NCI-H1048 (cell line): ENCODE measurements at places on chromosomes 5 and 9.

- DNase-seq: no peak
Observed at GRCh38 chr9:119986713-119987112, 593.3 kb downstream of the CDK5RAP2 start.

GRCh38 chr5:92605591-92605990 is 975.4 kb downstream of the NR2F1-AS1 start:
- no peak for DNase-seq

DNA sequence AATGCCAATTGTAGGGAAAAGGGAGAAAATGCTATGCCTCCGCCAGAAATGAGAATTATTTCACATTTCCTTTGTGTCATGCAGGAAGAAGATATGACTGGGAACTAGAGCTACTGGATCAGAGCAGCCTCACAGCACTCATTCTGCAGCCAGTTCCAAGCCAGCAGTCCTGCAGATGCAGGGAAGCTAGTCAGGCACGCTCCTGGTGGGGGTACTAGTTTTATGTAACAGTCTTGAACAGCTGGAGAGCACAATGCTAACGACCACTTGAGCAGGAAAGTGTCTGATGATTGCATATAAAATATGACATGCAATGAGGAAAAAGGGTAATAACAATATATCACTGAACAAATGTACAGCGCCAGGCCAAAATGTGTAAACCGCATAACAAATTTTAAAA is 21.7 kb downstream of the CDH10 start:
- DNase-seq: no peak

DNA sequence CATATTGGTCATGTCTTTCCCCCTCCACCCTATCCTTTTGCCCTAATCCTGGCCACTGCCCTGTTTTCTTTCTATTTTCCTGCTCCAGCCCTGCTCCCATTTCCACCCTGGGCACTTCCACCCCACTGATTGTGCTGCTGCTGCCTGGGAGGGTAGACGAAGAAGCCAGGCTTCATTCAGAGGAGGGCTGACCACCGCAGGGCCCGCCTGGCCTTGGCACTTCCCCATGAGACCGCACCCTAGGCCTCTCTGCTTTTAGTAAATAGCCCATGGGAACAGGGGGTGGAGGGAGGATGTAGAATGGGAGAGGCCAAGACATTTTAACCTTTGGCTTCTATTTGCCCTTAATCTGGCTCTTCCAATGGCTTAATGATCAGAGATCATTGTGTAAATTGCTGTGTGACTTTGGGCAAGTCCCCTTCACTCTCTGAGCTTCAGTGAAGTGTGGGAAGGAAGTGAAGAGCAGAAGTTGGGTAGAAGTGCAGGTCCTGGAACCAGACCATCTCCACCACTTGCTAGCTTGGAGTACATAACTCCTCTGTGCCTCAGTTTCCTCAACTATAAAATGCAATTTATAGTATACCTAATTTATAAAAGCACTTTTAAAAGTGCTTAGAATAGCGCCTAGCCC is 13.6 kb upstream of the GPX3 start:
- no peak for DNase-seq

GRCh38 chr5:172496671-172497371 is 42.5 kb upstream of the SH3PXD2B start:
- no peak for DNase-seq

DNA sequence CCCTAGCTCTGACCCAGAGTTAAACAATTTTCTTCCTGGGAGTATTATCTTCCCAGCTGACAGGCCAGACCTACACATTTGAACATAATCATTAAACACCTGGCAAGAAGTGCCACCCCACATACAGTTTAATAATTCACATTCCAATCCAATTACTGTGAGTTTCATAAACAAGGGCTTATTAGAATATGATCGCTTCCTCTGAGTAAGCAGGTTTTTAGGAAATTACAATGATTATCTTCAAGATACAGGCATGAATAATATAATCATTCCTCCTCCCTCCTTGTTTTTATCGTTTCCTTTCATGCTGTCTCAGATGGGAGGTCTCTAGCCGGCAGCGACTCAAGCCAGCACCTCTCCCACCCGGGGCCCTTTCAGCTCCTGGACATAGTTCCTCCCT is 15.8 kb upstream of the KIF4B start:
- no peak for DNase-seq

DNA sequence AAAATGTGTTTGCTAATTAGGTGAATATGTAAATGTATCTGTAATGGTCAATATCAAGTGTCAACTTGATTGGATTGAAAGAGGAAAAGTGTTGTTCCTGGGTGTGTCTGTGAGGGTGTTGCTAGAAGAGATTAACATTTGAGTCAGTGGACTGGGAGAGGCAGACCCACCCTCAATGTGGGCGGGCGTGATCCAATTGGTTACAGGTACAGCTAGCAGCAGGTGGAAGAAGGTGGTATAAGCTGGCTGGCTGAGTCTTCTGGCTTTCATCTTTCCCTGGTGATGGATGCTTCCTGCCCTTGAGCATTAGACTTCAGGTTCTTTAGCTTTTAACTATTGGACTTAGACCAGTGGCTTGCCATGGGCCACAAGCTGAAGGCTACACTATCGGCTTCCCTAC is 779.0 kb upstream of the CTNND2 start:
- no peak for DNase-seq

DNA sequence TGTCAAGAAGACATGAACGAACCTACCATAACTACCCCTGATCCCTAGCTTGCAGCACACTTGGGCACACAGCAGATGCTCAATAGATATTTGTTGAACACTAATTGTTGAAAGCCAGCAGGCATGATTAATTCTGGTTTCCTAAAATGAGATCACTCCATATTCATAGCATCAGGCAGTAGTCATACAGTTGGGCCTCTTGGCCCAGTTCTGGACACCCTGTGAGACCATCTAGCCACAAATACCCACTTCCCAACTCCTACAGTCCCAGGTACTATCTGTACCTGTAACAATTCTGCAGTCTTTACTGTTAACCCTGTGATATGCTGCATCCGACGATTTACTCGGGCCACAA is 24.2 kb downstream of the P4HA2 start:
- DNase-seq: no peak

DNA sequence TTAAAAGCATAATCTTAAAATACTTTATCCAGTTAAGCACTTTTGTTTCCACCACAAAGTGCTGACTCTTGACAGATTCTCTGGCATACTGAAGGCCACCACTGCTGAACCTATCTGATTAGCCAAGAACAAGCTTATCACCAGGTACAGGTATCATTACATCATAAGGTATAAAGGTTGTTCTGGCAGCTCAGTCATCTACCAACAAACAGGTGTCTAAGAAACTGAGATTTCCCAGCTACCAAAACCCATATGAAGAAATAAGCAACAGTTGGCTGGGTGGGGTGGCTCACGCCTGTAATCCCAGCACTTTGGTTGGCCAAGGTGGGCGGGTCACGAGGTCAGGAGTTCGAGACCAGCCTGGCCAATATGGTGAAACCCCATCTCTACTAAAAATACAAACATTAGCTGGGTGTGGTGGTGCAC is 5.0 kb downstream of the MTMR12 start:
- DNase-seq: no peak

GRCh38 chr5:86865256-86865785 is 247.6 kb downstream of the COX7C start:
- DNase-seq: no peak

GRCh38 chr9:125399165-125399564 is 137.5 kb downstream of the GAPVD1 start:
- DNase-seq: no peak

DNA sequence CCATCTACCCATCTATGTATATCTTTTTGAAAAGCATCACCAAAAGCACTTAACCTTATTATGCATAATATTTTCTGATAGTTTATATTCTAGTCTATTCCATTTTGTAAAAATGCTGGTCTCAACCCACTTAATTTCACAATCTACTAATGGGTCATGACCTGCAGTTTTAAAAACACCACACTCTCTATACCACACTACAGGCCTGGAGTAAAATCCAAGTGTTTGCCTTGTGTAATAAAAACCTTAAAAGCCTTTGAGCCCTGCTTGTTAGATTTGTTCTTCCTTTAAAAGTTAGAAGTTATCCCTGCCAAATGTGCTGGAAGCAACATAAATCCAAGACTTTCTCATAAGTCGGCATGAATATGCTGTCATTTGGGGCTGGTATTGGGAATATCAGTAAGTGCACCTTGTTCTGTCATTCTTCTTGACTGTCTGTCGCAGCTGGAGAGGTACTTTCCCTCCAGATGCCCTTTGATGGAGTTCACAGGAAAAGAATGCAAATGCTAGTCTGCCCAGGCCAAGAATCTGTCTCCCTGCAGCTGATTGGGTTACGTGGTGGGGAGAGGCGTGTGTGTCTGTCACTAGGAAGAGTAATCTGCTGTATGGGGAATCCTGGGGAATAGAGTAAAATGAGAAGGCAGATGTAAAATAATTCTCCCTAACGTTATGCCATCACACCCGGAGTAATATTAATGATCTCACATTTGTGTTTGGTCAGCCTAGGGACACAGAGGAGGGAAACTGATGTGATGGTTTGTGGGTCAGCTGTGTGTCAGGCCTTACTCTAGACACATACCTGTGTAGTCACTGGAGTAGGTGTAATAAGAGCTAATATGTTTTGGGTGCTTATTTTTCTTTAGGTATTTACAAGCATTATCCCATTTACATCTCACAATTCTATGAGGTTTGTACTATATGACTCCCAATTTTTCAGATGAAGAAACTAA is 79.4 kb downstream of the ZNF366 start:
- DNase-seq: no peak

DNA sequence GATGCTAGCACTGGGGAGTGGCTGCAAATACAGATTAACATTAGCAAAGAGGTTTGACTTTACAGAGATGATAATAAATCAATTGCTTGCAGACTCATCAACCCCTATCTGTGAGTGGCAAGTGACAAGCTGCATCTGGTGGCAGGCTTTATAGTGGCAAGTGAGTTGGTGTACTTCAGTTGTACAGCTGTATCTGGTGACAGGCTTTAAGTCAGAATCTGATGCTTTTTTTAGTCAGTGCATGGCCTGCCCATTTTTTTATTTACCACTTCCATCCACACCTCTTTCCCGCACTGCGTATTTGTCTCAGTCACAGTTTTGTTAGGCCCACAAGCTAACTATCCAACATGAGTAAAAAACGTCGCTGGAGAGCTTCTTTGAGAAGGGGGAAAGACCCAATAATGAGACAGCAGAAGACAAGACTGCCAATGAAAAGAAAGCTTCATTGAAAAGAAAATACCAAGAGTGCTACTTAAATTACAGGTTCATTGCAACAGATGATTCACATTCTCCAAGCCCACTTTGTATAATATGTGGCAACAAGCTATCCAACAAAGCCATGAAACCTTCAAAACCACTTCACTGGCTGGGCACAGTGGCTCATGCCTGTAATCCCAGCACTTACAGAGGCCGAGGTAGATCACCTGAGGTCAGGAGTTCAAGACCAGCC is 23.1 kb downstream of the ANP32B start:
- no peak for DNase-seq

- DNase-seq: no peak
Observed at GRCh38 chr5:124343451-124343867, 403.0 kb downstream of the ZNF608 start.

DNA sequence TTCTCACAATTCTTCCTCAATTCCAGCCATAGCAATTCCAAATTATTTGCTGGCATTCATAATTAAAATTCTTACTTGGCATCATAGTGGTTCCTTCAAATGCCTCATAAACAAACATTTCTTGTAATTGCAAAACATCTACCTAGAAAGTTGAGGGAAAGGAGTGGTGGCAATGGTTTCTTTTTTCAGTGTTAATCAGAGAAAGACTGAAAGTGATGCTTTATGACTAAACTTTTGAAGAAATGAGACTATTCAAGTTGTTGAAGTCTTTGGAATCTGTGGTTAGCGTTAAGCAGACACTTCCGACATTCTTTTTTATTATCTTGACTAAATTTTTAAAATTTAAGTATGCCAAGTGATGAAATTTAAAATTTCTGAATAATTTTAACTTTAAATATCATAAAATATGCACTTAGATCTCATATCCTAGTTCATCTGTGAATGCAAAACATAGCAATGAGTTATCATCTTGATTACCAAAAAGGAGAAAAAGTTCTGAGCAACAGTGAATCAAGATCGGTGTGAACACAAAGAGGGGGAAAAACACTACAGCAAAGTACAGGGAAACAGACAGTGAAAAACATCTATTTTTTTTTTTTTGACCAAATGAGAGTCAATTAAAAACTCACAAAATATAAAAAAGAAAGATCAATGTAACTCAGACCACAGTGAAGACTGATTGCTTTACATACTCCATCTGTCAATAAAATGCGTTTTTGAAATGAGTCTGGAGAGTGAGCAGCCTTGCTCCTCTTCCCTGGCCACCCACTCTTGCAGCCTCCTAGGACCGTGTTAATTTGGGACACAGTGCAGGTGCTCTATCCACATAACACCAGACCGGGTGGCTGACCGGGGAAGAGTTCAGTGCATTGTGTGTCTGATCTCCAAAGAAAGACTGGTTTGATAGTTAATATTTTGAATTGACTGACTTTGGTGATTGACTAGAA is 20.6 kb upstream of the IL7R start:
- no peak for DNase-seq

DNA sequence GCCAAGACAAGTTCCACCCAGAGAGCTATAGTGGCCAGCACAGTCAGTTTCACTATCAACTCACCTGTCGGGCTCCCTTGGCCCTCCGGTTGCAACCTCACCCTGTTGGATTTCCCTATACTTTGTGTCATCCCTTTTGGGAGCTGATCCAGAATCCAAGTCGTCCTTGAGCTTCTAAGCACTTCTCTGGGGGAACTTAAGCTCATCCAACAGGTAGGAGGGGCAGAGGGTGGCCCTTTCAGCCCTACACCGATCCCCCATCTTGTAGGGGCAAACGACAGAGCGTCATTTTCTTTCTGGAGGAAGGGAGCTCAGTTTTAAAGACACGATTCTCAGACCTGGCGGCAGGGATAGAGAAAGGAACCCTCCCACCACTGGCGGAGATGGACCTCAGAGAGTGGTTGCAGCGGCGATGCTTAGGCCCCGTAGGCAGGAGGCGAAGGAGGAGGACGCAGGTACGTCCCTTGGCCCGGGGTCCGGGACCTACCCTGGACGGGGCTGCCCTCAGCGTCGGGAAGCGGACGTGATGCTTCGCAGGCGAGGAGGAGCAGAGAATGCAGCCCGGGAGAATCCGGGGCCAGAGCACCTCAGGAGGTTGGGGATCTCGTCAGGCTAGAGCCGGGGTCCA is 519 bp downstream of the ZER1 start:
- DNase-seq: no peak

- no peak for DNase-seq
Observed at GRCh38 chr5:133691448-133691847, 79.1 kb upstream of the FSTL4 start.

GRCh38 chr9:14313951-14314423 is at the start of gene NFIB:
Gene NFIB (minus strand): TSS chr9:14314141. CDS start chr9:14313511, 630 bp downstream.
- DNase-seq: no peak

- DNase-seq: no peak
Observed at GRCh38 chr9:28915202-28915930, 1342.1 kb upstream of the C9orf72 start.

GRCh38 chr9:28808042-28808441 is 1234.8 kb upstream of the C9orf72 start:
- no peak for DNase-seq

GRCh38 chr5:87949676-87950631 is 318.7 kb downstream of the TMEM161B start:
- no peak for DNase-seq
